ENCODE measurements at places on chromosomes 3 and 15.

DNA sequence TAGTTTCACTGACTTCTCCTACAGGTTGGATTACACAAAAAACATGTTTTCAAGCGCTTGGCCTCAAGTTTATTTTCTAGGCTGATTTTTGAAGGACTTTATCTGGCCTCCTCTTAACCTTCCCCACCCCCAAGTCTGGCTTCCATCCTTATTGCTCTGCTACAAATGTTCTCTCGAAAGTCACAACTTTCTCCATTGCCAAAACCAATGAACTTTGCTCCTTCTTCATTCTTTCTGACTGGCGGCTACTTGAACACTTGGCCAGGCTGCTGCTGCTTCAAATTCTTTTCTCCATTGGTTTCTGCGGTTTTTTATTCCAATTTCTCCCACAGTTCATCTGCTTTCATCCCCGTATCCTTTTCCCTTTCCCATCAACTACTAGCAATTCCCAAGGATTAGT lies 106.6 kb downstream of the TOP2B start:
- no peak for DNase-seq

GRCh38 chr3:46558184-46559043 lies 7.7 kb downstream of the LRRC2 start:
- peak; percentile 58 for DNase-seq

DNA sequence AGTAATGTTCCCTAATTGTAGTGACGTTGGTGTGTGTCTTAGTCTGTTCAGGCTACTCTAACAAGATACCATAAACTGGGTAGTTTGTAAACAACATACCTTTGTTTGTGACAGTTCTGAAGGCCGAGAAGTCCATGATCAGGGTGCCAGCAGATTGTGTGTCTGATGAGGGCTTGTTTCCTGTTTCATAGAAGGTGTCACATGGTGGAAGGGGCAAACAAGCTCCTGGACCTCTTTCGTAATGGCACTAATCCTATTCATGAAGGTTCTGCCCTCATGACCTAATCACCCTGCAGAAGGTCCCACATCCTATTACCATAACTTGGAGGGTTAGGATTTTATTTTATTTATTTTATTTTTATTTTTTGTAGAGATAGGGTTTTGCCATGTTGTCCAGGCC lies 11.1 kb downstream of the ATXN7 start:
- no peak for DNase-seq

DNA sequence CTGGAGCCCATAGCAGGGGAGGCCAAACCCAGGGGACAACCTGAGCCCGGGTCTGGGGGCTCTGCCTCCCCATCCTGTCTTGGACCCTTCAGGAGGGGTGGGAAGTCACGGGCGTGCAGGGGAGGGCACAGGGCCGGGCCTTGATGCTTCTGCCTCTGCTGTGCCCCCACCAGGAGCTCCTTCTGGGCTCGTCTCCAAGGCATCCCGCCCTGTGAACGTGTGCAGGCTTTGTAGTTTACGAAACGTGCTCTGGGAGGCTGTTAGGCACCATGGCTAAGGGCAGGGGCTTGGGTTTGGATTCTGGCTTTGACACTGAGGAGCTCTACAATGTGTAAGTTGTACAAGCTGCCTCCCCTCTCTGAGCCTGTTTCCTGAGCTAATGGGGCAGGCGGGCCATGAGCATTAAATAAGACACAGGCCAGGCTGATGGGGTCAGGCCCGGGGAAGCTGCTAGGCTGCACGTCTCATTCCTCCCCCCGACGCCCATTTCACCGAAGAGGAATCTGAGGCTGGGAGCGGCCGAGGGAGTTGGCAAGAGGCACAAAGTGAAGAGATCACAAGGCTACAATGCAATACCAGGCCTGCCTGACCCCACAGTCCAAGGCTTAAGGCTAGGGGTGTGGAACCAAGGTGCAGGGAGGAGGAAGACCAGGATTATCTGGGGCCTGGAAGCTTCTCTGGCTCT lies 19.6 kb downstream of the PLXND1 start:
- DNase-seq, result no peak

- DNase-seq, result no peak
Measured at GRCh38 chr15:63044077-63044644, 1.6 kb downstream of the TPM1 start.

Measured in A172 (cell line).